ENCODE measurements at places on chromosomes 6 and 20.

GRCh38 chr6:15534974-15535373 is 127.9 kb downstream of the DTNBP1 start:
- no peak for DNase-seq

DNA sequence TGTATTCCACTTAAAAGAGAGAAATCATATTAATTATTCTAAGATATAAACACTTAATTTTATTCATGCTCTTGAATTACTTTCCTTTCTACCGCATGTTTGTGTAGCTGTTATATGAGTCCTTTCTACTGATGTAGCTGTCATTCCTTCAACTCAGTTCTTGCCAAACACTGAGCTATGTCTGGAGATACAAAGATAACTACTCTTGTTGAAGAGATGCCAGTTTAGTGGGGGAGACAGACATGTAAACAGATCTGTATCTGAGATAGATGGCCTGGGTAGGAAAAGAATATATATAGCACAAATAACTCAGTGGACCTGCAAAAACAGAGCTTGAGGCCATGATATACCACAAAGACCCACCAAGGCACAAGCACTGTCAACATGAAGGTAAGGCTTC is 157.3 kb downstream of the BTBD9 start:
- DNase-seq: no peak

- DNase-seq: no peak
These were observed 10.9 kb upstream of the GLP1R start for GRCh38 chr6:39037707-39038106.

DNA sequence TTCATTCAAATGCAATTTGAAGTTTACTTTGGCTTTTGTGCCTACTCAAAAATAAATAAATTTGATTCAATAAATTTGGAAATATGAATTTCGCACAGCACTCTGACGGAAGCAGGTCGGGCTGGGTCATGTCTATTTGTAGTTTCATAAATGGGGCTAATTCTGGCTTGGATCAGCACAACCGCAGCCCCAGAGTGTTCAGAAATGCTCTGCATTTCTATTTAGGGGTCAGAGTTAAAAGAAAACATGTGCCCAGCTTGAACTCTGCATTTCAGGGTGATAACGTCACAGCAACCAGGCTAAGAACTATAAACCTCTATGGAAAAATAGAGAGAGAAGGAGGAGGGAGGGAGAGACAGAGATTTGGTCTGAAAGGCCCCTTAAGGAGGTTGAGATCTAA is 480.9 kb upstream of the NOX3 start:
- no peak for DNase-seq

DNA sequence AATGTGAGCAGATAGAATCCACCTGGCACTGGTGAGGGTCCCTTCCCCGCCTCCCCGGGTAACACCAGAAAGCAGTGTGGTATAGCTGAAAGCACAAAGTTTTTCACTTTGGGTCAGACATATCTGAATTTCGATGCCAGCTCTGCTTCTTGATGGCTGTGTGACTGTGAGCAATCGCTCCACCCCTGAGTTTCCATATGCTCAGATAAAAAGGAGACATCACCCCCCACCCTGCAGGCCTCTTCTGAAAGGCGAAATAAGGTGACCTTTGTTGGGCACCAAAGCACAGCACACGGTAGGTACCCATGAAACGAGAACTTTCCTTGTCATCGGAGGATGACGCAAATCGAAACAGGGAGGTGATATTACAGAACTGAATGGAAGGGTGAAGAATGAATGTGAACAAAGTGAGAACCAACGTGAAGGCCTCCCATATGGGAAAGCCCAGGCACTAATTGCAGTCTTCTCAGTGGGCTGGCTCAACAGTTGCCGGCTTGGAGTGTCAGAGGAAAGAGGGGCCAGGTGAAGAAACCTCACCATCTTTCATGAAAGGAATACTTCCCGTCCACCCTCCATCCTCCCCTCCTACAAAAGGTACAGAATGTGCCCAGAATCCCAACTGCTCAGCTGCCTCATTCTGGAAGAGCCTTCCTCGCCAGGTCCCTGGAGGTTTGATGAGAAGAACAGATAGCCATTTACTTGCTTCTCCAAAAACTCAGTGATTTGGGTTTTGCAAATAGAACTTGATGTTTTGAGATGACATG is 61.8 kb downstream of the NFATC2 start:
- no peak for DNase-seq

- no peak for DNase-seq
These were observed 13.7 kb downstream of the NPEPL1 start for GRCh38 chr20:58706150-58706892.

- no peak for DNase-seq
These were observed 4.4 kb downstream of the CAP2 start for GRCh38 chr6:17397764-17398194.

GRCh38 chr6:116971959-116972358 is 94.9 kb downstream of the RFX6 start:
- no peak for DNase-seq

GRCh38 chr6:63316113-63316512 is 3.7 kb downstream of the LGSN start:
- DNase-seq: no peak

DNA sequence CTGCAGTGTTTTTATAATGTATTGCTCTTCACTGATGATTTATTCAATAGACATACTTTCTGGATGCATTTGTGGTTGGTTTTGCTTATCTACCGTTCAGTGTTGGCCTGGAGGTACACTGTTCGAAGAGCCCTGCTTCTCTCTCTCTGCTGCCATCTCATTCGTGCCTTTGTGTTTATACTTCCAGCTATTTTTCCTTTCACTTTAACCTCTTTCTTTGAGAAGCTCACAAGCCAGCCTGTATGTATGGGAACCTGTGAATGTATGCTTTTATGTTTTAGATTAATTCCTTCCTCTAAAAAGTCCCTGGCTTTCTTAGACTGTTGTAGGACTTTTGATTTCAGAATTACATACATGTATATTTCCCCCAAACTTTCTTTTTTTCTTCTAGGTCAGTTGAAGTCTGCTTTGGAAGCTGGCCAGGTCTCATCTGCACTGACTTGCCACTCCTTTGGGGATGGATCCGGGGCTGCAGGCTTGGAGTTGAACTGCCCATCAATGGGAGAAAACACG is 83.0 kb downstream of the SCAND1 start:
- DNase-seq: no peak

Data from H54 (cell line).